Stimulated activated CD4-positive, alpha-beta T cell treated with anti-CD3 and anti-CD28 coated beads, Interleukin-4, amount 100 ng/mL, for 4 hours (primary cell): ENCODE measurements at places on chromosomes 4 and X.
A peak's percentile ranks its signal among the peaks of the same experiment; 100 is the strongest.

DNA sequence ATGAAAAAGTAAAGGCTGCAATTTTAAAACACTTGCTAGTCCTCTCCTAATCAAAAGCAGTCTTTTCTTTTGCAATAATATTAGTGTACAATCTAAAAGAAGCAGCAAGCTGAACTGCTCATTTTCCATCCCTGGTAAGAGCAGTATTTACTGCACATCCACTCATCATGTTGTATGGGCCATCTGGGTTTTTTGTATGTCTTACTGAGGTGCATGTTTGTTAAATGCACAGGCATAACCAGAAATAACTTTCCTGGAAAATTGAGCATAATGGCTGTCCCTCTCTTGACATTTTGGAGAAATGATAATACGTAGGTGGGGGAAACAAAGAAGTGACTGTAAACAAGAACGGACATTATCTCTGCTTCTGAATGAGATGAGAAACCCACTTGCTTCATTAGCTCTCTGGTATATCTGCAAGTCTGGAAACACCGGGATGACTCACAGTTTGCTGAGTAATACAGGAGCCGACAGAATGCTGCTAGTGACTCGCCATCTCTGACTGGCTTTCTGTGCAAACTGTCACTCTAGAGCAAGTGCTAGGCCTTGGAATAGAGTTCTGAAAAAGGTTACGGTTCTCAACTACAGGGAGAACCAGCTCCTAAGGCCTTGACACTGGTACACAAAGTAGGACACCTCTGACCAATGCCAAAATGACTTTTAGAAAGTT, 85.7 kb upstream of the MTM1 start:
- DNase-seq: peak; percentile 23

DNA sequence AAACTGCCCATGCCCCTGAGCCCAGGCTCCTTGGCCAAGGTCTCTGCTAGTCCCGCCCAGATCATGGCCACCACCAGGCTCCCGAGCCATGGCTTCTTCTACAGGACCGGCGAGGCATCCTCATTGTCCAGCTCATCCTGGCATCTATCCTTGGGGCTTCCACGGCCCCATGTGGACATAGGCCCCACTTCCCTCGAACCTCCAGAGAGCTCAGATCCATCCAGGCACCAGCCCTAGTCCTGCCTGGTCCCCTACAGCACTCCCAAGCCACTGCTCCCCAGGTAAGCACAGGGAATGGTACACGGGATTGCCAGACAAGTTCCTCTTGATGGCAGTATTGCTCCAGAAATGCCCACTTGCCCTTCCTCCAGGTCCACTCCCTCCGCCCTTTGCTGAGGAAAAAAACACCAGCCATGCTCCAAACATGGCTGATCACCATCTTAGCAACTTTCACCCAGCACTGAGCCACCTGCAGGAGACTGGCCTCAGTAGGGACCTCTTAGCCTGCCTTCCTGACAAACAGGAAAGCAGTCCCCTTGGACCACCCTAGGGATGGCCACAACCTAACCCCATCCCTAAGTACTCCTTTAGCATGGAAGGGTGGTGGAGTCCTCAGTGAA, 272.1 kb upstream of the AGTR2 start:
- DNase-seq: no peak

GRCh38 chr4:115292320-115293092, 179.1 kb upstream of the NDST4 start:
- DNase-seq: no peak

DNA sequence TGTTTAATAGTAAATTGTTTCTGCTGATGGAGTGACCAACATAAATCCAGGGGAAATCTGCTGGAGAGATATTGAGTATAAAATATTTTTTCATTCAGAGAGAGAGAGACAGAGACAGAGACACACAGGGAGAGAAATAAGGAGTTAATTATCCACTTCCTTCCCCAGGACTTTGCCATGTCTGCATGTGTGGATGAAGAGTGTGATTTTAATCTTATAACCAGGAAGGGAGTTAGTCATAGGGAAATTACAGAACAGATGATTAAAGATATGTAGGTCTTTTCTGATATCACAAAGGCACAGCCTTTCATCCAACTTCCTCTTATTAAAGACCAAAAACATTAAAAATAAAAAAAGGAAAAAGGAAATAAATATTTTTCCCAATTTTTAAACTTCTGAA, 526.3 kb downstream of the SPRY1 start:
- no peak for DNase-seq

DNA sequence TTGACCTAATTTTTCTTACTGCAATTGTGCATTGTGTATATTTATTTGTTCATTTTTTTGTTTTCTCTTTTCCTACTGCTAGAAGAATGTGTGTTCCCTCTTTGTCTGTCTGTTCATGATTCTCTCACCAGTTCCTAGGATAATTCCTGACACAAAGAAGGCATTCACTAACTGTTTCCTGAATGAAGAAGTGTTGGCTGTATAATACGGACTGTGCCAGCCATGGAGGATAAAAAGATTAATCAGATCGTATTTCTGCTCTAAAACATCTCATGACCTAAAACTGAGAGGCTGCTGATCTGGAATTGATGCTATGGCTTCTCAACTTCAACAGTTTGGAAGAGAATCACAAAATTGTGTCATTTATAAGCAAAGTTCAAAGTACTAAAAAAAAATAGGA, 563.1 kb upstream of the FRG1 start:
- DNase-seq: no peak

DNA sequence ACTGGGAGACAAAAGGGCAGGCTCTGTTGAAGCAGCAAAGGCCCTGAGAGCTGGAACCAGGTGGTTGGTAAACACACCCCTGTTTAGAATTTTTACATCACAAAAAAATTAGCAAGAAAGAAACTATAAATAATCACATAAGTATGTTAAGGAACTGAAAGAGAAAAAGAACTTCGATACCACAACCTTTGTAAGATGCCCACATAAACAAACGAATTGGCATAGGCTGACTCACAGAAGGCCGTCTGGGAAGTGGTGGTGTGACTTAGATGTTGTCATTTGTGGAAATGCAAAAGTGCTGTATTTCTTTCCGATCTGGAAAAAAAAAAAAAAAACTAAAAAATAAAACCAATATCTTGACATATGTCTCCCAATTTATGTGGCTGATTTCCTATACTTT, 235.1 kb downstream of the USP46 start:
- DNase-seq: no peak

- no peak for DNase-seq
Observed at GRCh38 chr4:161936625-161937550, 226.9 kb downstream of the FSTL5 start.

GRCh38 chrX:26915064-26915463, 548.1 kb downstream of the PPP4R3C start:
- no peak for DNase-seq

DNA sequence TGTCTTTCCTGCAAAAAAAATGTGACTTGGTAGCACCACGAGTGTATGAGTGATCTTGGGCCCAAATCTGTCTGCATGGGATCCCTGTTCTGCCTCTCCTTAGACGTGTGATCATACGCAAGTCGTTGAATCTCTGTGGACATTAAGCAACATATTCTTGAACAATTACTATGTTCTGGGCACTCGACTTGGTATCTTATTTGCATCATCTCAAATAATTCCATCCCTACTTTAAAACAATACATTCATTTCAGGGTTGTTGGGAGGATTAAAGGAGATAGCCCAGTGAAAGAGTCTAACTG, 145.4 kb upstream of the CPEB2 start:
- no peak for DNase-seq

GRCh38 chr4:150080875-150081274, 2.6 kb downstream of the DCLK2 start:
- DNase-seq: no peak

GRCh38 chr4:175092114-175092513, 174.0 kb downstream of the ADAM29 start:
- DNase-seq: no peak

GRCh38 chrX:39895218-39896110, 202.3 kb downstream of the BCOR start:
- no peak for DNase-seq

- peak; percentile 79 for DNase-seq
Observed at GRCh38 chr4:742742-743311, 37.2 kb downstream of the PCGF3 start.

DNA sequence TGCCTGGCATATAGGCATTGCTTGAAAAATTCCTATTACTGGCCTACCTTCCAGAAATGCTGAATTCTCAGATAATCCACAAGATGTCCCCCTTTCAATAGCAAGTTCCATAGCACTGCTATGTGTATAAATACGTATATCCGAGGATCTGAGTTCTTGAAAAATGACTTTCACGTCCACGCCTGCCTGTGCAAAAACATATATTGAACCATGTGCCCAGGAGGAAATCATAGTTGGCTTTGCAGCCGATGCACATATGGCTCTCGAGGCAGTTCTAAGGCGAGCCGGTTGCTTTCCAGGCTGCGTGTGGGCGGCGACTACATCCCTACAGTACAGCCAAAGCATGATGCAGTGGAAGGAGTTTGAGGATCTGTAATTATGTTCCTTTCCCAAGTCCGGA, 55.4 kb upstream of the ESX1 start:
- DNase-seq: no peak

DNA sequence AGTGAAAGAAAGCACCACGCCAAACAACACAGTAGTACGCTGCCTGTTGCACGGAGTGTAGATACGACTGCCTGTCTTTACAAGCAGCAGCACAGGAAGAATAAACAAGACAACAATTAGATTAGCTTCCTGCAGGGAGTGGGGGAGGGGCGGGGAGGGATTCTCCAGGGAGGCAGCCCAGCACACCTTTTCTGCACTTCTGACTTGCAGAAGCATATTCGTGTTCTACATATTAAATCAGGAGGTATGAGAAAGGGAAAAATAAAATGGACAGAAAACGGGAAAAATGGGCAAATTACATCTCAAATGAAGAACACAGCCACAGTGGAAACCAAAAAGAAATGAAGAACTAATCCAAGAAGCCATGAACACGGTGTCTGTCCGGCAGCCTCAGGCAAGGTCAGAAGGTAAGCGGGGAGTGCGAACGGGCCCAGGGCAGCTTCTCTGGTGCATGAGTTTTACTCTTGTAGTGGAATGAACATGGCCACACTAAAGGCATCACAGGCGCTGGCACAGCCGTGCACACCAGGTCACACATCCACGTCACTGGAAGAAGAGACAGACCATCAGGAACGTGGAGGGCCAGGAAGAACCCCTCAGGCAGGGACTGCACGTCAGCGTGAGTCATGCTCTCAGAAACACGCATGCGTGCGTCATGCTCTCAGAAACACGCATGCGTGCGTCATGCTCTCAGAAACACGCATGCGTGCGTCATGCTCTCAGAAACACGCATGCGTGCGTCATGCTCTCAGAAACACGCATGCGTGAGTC, 20.1 kb upstream of the ADRA2C start:
- DNase-seq: no peak

DNA sequence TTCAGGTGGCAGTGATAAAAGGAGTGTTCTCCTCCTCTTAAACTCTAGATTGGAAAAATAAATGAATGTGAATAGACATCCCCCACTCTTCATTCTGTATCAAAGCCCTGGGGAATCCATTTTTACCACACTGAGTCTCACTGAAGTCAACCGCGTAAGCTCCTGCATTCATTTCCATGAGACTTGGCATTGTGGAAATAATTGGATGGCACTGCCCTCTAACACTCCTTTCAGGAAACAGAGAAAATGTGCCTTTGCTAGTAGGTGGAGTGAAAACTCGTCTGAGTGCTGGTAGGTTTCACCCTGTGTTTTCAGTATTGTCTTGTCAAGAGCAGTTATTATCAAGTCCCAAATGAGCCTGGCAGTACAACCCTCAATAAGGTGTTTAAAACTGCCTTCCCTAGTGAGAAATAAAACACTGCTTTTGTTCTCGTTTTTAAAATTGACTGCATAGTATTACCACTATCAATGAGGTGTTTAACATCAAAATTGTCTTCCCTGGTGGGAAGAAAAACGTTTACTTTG, 9.7 kb upstream of the CDKN2AIP start:
- DNase-seq: no peak

- no peak for DNase-seq
Observed at GRCh38 chr4:184427093-184427492, 47.3 kb downstream of the IRF2 start.

- no peak for DNase-seq
Observed at GRCh38 chr4:22842360-22843018, 149.8 kb downstream of the GBA3 start.

DNA sequence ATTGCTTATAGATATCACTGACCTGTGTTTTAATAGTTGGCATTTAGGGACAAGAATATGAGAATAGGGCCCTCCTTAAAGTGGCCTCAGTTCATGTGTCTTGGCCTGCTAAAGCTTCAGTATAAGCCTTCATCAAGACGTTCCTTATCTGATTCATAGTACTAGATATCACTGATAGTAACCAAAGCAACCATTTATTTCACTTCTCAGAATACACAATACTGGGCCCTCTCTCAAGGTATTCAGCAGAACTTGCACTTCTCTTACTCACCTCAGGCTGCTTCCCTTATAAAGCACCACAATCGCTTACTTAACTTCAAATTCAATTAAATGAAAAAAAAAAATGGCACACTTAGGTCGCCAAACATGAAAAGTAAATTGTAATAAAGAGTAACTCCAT, 259.4 kb upstream of the PCDH7 start:
- no peak for DNase-seq

- DNase-seq: no peak
Observed at GRCh38 chr4:109994415-109994827, 81.7 kb downstream of the EGF start.

- DNase-seq: no peak
Observed at GRCh38 chr4:95728145-95728544, 111.7 kb upstream of the PDHA2 start.

- DNase-seq: no peak
Observed at GRCh38 chr4:155624478-155624877, 42.2 kb upstream of the GUCY1A1 start.

DNA sequence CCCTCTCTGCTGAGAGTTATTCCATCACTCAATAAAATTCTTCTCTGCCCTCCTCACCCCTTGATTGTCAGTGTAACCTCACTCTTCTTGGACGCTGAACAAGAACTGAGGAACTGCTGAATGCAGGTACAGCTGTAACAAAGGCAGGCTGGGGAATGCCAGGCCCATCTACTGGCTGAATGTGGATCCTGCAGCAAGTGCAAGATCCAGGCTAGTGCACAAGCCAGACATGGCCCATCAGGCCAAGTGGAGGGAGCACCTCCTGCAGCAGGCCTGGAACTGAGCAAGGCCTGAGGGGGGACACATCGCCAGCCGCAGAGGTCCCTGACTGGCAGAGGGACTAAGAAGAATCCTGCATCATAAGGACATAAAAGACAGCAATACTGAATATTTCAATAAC, 411.8 kb upstream of the PCDH10 start:
- no peak for DNase-seq

GRCh38 chr4:1652088-1652487, 32.0 kb downstream of the FAM53A start:
- DNase-seq: no peak
